ENCODE measurements at places on chromosomes 1 and 21. TPM values are rescaled to one million over a fixed set of nuclear protein-coding genes. Genes with fewer than 3 reads are reported as not detected.

EDARADD gene
- total RNA-seq = 0.45 TPM

CRTC2 gene
- 104 TPM for total RNA-seq

GRCh38 chr21:24671901-24672300, 935.4 kb downstream of the MRPL39 start:
- no peaks in the 10 kb centered on the region for H3K4me1 ChIP-seq
- no peaks in the 10 kb centered on the region for H3K36me3 ChIP-seq
- H3K4me3 ChIP-seq = no peak overlapping the region
- H3K27ac ChIP-seq = no peak overlapping the region

DNA sequence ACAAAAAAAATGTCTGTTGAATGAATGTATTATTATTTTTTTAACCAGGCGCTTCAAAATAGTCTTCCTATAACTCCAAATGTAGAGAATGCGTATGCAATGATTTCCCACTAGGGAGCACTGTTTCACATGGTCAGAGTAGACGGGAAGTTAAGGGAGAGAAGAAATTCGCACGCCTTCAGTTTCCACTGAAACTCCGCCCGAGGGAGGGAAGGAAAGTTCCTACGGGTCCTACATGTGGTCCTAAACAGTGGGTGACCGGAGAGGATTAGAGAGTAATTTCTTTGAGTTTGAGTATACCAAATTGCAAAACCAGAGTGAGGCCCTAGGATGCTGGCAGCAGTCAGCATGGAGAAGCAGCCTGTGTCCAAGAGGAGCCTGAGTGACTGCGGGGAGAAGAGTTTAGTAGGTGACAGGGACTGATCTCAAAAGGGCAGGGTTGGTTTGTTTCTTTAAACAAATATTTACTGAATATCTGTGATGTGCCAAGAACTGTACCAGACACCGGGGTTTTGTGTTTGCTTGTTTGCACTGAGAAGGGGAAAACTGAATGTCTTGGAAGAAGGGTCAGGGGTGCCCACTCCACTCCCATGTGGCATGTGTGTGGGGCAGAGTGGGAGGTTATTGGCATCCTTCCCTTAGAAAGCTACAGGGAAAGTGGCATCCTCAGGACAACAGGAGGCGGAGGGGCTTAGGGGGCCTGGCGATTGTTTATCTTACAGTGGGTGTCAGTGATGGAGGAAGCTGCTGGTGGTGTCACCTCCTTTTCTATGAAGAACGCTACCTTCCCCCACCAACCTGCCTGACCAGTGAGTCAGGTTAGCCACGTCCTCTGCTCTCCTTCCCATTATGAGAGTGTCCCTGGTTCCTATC, 22.8 kb downstream of the RNU5D-1 start:
- H3K4me1 ChIP-seq = peaks cover 16% of the 10 kb centered on the region
- peak overlapping the region; percentile 23 for H3K4me3 ChIP-seq
- H3K27me3 ChIP-seq = peaks cover 5% of the 10 kb centered on the region

DNA sequence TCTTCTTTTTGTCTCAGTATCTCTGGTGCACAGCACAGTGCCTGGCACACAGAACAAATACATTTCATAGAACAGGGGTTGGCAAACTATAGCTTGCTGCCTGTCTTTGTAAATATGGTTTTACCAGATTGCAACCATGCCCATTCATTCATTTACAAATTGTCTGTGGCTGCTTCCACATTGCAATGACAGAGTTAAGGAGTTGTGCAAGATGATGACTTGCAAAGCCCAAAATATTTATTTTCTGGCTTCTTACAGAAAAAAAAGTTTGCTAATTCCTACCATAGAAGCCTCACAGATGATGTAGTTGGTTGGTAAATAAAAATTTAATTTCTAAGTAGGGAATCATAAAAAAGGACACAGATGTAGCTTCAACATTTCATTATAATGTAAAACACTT, 11.2 kb upstream of the HMGB4 start:
- DNase-seq = no peak
- no peaks in the 10 kb centered on the region for H3K4me1 ChIP-seq
- no peaks in the 10 kb centered on the region for H3K36me3 ChIP-seq
- peaks cover 7% of the 10 kb centered on the region for H3K27me3 ChIP-seq
- no peak overlapping the region for H3K27ac ChIP-seq

- peaks cover 9% of the 10 kb centered on the region for H3K27me3 ChIP-seq
- peaks cover 2% of the 10 kb centered on the region for H3K4me1 ChIP-seq
- no peaks in the 10 kb centered on the region for H3K36me3 ChIP-seq
These were observed at the start of gene S100A8 for GRCh38 chr1:153390938-153391710. TSS of gene S100A8 (minus strand) at chr1:153391073. CDS start at chr1:153390535, 538 bp downstream.

GRCh38 chr1:172177849-172178248, 242.6 kb upstream of the C1orf105 start:
- no peak overlapping the region for H3K27ac ChIP-seq
- DNase-seq = no peak
- H3K36me3 ChIP-seq = peaks cover 4% of the 10 kb centered on the region

GRCh38 chr1:169142129-169142528, 35.6 kb downstream of the ATP1B1 start:
- H3K27ac ChIP-seq = no peak overlapping the region
- no peak overlapping the region for H3K4me3 ChIP-seq
- no peaks in the 10 kb centered on the region for H3K27me3 ChIP-seq
- peaks cover 3% of the 10 kb centered on the region for H3K4me1 ChIP-seq
